ENCODE measurements at places on chromosomes 7 and 10.

- no peak for DNase-seq
Measured at GRCh38 chr7:3404501-3404900, 103.4 kb downstream of the SDK1 start.

GRCh38 chr7:92528958-92529264, 316 bp downstream of the RBM48 start:
- no peak for DNase-seq

- no peak for DNase-seq
Measured at GRCh38 chr7:18565337-18565736, 69.8 kb downstream of the HDAC9 start.

- no peak for DNase-seq
Measured at GRCh38 chr7:106915407-106915806, 50.3 kb downstream of the PIK3CG start.

DNA sequence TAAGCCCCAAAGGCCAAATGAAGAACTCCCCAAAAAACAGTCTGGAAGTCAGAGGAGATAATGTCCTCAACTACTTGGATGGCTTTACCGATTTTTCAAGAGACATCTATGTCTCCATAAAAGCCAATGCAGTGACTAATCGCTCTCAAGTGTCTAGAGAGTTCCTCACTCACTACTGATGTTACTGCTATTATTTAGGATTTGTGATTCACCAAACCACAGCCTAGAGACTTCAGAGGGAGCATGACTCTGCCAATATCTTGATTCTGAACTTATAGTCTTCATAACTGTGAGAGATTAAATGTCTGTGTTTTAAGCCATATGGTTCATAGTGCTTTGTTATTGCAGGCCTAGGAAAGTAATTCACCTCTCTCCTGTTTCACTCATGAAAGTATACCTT, 160.2 kb downstream of the IPMK start:
- DNase-seq: no peak

Data from bone marrow (tissue), 2 donors.